ENCODE measurements at places on chromosomes 3 and 15. TPM values are rescaled to one million over a fixed set of nuclear protein-coding genes. Genes with fewer than 3 reads are reported as not detected.

DNA sequence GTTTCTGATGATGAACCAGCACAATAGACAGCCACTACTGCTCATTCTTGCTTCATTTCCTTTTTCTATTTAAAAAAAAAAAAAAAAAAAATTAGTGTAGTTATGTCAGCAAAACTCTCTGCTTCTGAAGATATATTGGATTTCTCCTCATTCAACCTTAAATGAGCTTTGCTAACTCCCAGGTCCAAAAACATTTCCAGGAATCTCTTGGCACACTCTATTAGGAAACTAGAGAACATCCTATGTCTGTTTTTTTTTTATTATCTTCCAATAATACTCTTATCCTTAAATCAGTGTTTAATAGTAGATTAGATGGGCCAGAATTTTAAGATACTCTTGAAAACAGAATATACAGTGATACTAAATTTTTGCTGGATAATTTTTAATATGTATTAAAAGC is 398.0 kb downstream of the NAALADL2 start:
- DNase-seq, result no peak

GRCh38 chr15:94610485-94610884 is 379.1 kb downstream of the MCTP2 start:
- DNase-seq, result no peak

DNA sequence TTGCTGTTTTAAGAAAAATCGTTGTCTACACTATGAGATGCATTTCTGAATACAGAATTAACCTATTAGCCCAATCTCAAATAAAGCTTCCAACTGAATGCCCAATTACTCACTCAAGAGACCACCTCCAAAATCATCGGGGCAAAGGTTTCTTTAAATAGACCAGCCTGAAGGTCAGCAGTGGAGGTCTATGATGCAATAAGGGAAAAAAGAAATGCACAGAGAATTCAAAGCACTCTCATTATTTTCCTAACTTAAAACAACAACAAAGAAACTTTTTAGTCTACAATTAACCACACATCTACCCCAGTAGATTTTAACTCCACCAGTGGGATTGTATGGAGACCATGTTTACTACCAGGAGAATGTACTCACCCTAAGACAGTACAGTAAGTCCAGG is 657.7 kb upstream of the CCDC54 start:
- DNase-seq, result no peak

- no peak for DNase-seq
Measured at GRCh38 chr3:64254443-64254842, 29.2 kb upstream of the PRICKLE2 start.

GRCh38 chr3:162143180-162143579 is 646.6 kb downstream of the OTOL1 start:
- no peak for DNase-seq

- no peak for DNase-seq
Measured at GRCh38 chr3:120791913-120792312, 49.4 kb downstream of the GTF2E1 start.

GRCh38 chr3:51683566-51683965 is 12.5 kb downstream of the TEX264 start:
- DNase-seq, result no peak

- no peak for DNase-seq
Measured at GRCh38 chr15:22904736-22905135, 66.3 kb downstream of the NIPA2 start.

GRCh38 chr15:69298697-69299441 is at the start of gene PAQR5:
TSS of gene PAQR5 (plus strand) at chr15:69298912. CDS start at chr15:69360081, 61,169 bp downstream.
- no peak for DNase-seq

GRCh38 chr3:18208856-18209255 is 216.3 kb downstream of the SATB1 start:
- DNase-seq, result no peak

DNA sequence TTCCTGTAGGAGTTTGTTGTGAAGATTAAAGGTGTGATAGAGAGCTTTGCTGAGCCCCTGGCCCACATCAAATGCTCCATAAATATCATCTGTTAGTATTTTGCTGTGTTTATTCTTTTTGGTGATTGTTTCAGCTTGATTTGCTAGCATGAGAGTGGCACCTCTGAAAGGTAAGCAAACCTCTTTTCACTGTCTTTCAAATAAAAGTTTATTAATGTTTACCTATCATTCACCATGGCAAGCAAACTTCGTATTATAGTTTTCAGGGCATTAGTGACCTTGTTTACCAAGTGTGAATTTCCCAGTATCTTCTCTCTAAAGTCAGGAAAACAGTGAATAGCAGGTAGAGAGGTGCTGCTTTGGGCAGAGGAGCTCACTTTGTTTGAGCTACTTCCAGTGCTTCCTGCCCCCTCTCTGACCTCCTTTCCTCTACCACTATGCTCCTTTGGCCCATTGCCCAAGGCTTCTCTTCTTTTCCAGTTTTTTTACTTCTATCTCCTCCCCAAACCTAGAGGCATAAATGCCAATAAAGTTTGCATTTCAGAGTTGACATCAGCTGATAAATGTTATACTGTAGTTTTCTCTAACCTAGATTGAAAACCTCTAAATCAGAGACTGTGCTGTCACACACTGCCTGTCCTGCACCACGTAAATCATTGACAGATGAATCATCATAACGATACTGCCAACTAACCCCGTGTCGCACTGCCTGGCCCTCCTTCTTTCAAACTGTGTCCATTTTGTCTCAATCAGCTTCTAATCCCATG is 569.0 kb downstream of the TUSC7 start:
- no peak for DNase-seq

DNA sequence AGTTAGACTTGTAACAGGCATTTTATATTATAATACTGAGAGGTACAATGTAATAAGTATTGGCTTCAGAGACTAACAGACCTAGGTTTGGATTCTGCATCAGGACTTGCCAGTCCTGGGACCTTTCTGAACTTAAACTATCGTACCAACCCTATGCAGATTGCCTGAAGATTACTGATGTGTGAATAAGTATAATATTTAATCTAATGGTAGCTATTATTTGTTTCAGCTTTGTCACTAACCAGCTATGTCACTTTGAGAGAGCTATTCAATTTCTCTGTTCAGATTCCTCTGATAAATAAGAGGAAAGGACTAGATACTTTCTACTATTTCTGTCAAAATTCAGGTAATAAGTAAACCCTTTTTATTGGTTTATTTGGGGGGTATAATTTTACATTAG is 184.4 kb upstream of the NECTIN3 start:
- DNase-seq, result no peak

DNA sequence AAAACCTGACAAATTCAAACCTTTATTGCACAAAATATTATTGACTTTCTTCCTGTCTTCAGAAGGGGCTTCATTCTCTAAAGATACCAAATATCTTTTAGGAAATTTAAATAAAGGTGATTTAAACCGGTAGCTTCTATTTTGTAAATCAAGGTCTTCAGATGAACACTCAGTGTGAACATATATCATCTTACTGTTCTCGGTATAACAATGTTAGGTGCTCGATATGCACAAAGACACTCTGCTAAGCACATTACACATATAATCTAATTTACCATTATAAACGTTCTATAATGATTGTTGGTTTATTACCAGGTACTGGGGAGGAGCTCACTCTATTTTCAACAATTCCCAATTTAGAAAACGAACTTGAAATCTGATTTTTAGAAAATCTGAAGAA is 225.4 kb upstream of the AZI2 start:
- DNase-seq, result no peak

GRCh38 chr3:13009132-13009945 is 63.9 kb downstream of the IQSEC1 start:
- no peak for DNase-seq

DNA sequence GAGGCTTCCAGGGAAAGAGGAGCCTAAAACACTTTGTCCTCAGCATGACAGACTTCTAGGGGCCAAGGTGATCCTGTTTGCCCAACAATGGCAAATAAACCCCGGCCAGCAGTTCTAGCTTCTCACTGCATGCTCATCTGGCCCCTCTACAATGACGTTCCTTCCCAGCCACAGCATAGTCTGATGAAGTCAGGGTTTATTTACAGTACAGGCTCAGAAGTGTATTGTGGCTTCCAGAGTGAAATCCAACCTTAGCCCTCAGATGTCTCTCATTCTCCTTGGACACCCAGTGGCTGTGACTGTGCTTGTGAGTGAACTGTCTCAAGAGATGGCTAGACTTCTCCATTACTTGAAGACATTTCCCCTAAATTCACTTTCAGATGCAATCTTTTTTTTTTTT is 40.8 kb downstream of the BFSP2 start:
- no peak for DNase-seq

DNA sequence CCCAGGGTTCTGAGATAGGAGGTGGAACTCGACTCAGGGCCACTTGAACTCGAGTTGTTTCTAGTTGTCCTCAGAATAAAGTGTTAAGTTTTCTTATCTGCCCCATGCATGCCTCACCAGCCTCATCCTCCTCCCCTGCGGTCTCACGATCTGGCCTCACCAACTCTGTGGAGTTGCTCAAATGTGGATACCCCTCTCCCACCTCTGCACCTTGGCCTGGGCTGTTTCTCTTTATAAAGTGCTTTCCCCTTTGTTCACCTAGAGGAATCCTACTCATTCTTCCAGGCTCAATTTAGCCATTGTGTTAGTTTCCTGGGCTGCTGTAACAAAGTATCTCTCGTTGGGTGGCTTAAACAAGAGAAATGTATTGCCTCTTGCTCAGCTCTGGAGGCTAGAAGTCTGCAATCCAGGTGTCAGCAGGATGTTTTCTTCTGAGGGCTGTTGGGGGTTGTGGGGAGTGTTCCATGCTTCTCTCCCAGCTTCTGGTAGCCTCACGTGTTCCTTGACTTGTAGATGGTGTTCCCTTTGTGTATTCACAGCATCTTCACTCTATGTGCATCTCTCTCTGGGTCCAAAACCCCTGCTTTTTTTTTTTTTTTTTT is 100.7 kb downstream of the MEX3B start:
- DNase-seq, result no peak

Gene MBNL1
- 16.1 TPM for total RNA-seq

Gene TNIK
- total RNA-seq, result 42.0 TPM

Gene SLC22A14
- not detected for total RNA-seq

Gene ACKR4
- total RNA-seq, result not detected

Gene CKMT1A
- total RNA-seq, result 35.0 TPM

Gene SLC24A5
- total RNA-seq, result not detected

Gene CCR9
- not detected for total RNA-seq

Gene STAC
- 18.1 TPM for total RNA-seq

Gene PLA1A
- total RNA-seq, result not detected
